ENCODE measurements at places on chromosomes 6 and 20.

DNA sequence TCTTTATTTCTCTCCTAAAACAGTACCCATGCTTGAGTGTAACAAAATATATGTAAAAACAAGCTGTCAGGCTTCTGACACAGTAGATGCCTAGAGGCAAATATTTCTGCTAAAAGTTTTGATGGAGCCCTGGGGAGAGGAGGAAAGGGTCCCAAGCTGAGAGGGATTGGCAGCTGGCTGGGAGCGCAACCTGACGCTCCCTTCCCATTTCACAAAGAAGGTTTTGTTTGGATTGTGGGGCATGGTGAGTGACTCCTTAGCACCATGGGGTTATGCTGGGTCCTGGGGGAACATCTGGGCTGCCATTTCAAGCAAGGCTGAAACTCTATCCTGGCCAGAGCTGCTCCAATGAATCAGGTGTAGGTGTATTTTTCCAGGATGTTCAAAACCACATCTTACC, 720.5 kb downstream of the MAFB start:
- DNase-seq, result no peak

DNA sequence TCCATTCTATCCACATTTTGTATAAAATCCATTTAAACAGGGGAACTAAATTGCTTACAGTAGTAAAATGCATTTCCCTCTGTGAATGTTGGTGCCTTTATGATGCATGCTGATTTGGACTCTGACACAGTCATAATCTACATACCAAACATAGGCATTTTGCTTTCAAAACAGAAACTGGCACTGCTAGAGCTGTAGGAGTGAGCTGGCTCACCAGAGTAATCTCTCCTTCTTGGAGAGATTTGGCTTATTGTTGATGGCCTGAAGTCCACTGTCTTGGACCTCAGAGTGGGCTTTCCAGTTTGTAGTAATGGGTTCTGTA, 363.2 kb upstream of the FLRT3 start:
- no peak for DNase-seq

- DNase-seq, result no peak
Measured at GRCh38 chr20:17061715-17062114, 165.1 kb upstream of the PCSK2 start.

- DNase-seq, result peak; percentile 11
Measured at GRCh38 chr6:169654598-169655391, 47.0 kb downstream of the WDR27 start.

- DNase-seq, result no peak
Measured at GRCh38 chr6:136230219-136230853, 19.8 kb downstream of the MTFR2 start.

GRCh38 chr6:28565823-28566526, 40.3 kb downstream of the GPX5 start:
- peak; percentile 65 for DNase-seq

DNA sequence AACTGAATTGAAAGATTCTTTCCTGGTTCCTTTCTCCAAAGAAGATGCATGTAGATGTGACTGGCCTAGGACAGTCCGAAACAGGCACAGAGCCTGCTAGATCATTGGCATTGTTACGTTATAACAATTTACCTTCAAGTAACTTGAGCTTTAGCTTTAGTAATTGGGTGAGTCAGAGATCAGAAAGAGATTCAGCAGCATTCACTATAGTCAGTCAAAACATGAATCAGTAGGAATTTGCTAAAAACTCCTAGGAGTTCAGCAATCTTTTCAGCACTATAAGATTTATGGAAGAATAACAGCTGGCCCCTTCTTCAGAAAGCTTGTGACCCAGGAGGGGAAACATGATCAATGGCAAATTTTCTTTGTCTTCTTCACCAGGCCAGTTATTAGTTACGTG, 281.7 kb upstream of the PRDM1 start:
- no peak for DNase-seq

- no peak for DNase-seq
Measured at GRCh38 chr20:11918391-11918845, 725 bp downstream of the BTBD3 start.

DNA sequence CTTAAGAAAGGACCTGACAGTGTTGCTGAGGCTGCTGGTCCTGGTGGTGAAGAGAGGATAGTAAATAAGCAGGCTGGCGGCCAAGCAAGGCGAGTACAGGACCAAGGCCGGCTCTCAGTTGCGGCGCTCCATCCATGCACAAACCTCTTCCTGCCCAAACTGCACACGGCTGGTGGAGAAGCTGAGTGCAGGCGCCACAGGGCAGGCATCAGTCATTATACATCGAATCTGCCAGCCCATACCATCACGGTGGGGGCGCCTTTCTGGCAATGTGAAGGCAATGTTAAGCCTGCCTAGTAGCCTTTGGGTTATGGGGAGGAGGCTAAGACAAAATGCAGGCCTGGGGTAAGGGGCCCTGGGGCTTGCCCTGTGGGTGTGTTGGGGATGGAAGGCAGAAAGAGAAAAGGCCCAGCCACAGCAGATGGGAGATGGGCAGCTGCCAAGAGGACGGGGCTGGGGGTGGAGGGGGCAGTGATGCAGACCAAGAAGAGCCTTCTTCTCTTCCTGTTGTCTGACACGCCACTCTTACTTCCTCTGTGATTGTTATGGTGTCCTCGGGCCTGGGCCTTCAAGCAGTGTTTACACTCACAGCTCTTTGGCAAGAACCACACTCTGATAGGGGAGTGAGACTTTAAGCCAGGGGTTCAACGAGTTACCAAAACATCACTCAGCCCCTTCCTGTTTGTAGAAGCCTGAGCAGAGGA, 20.3 kb upstream of the KCNK16 start:
- no peak for DNase-seq

Measured in CMK (cell line).